Stimulated activated CD4-positive, alpha-beta T cell treated with anti-CD3 and anti-CD28 coated beads, Interleukin-2, amount 100 ng/mL, for 48 hours (primary cell): ENCODE measurements at places on chromosomes 7 and 10.

DNA sequence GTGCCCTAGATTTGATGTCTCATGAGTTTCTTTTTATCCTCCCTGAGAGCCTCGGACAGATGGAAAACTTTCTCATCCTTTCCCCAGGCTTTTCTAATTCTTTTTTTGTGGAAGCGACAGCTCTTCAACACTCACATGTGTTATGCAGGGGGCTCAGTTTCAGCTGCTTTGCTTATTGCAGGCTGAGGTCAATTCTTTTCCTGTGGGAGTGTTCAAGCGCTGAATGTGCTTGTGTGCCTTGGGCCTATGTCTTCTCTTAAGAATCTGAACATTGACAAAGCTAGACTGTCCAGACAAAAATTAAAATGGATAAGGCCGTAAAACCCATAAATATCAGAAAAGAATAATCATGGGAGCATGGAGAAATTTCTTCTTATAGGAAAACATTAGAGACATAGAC is 125.2 kb upstream of the STEAP4 start:
- no peak for DNase-seq

DNA sequence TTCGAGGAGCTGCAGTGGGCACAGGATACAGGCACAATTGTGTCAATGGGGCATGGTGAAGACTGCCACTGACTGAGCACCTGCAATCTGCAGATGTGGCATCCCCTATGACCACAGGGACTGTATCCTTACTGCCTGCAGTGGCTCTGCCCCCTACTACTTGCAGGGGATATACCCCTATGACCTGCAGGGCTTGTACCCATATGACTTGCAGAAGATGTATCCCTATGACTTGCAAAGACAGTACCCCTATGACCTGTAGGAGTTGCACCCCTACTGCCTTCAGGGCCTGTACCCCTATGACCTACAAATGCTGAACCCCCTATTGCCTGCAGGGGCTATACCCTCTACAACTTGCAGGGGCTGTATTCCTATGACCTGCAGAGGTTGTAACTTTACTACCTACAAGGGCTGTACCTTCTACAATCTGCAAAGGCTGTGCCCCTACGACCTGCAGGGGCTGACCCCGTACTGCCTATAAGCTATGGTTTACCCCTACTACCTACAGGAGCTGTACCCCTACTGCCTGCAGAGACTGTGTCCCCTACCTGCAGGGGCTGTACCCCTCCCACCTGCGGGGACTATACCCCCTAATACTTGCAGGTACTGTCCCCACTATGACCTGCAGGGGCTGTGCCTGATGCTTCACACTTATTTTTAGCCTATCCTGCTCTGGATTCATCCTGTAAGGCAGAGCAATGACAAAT is 65.9 kb upstream of the ADAM12 start:
- DNase-seq: no peak

GRCh38 chr10:92691591-92692079 is 1.9 kb downstream of the HHEX start:
- no peak for DNase-seq

DNA sequence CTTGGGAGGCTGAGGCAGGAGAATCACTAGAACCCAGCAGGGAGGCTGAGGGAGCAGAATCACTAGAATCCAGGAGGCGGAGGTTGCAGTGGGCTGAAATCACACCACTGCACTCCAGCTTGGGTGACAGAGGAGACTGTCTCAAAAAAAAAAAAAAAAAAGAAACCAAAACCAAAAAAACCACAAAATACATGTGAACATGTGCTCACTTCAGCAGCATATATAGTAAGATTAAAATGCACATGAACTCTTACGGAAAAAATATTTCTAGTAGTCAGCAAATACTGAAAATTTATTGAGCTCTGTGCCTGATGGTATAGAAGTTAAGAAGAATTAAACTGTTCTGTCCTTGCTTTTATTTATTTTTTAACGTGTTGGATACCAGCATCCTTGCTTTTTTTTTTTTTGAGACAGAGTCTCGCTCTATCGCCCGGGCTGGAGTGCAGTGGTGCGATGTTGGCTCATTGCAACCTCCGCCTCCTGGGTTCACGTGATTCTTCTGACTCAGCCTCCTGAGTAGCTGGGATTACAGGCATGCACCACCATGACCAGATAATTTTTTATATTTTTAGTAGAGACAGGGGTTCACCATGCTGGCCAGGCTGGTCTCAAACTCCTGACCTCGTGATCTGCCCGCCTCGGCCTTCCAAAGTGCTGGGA is 9.6 kb upstream of the ZNF487 start:
- no peak for DNase-seq

- no peak for DNase-seq
Measured at GRCh38 chr7:117248829-117249228, 74.0 kb downstream of the WNT2 start.

GRCh38 chr7:48049850-48050249 is 14.5 kb downstream of the C7orf57 start:
- DNase-seq: no peak

- DNase-seq: no peak
Measured at GRCh38 chr10:78512205-78512550, 478.5 kb downstream of the RPS24 start.

GRCh38 chr10:23829556-23829955 is 379.4 kb upstream of the KIAA1217 start:
- no peak for DNase-seq

- DNase-seq: no peak
Measured at GRCh38 chr7:64574540-64575099, 11.7 kb upstream of the ZNF680 start.

GRCh38 chr10:73983096-73984047 is 14.5 kb upstream of the VCL start:
- no peak for DNase-seq
